ENCODE measurements at places on chromosomes 6 and 20.

DNA sequence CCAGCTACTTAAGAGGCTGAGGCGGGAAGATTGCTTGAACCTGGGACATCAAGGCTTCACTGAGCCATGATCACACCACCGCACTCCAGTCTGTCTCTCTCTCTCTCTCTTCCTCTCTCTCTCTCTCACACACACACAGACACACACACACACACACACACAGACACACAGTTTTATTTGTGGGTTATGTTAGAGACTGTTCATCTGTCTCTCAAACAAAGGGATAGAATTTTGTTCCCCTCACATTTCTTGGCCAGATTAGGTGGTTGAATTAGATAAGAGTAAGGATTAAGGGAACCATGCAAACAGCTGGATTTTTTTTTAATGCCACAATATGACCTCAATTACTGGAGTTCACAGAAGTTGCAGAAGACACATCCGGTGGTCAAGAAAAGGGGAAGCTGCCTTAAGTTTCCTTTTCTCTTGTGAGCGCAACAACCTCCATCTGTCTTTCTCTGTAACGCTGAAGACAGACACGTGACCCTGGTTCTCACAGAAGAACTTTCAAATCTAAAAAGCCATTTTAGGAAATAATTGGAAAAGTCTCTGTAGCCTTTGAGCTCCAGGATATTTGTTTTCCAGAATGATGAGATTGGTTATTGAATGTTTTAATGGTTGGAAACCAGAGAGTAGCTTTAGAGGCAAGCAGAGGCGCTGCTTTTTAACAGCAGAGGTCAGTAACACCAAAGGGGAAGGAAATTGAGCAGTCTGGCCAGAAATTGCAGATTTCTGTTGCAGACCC, 32.9 kb upstream of the LGSN start:
- no peak for DNase-seq

- no peak for DNase-seq
Observed at GRCh38 chr6:158061709-158062461, 80.2 kb downstream of the SYNJ2 start.

DNA sequence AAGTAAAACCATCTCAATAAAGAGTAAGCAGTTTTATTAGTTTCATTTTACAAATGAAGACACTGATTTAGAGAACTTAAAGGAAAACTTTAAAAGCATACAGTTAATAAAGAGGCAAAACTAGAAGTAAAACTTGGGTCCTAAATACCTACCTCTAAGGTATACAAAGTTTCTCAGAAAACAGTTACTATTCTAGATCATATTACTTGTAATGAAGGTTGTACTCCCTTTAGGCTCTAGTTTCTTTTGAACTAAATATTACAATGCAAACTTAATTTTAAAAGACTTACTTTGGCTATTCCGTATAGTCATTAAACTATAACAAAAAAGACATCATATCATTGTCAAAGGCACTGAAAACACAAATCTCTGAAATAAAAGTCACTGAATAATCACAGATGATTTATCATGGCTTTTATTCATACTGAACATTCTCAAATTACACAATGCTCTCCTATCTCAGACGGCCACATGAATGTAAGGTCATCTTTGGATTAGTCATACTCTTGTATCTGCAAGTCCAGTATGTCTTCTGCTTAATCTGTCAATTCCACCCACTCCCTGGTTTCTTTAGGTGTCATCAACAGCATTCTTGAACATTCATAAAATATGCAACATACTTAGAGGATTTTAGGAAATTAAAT, 361.6 kb upstream of the RUNX2 start:
- DNase-seq: no peak

DNA sequence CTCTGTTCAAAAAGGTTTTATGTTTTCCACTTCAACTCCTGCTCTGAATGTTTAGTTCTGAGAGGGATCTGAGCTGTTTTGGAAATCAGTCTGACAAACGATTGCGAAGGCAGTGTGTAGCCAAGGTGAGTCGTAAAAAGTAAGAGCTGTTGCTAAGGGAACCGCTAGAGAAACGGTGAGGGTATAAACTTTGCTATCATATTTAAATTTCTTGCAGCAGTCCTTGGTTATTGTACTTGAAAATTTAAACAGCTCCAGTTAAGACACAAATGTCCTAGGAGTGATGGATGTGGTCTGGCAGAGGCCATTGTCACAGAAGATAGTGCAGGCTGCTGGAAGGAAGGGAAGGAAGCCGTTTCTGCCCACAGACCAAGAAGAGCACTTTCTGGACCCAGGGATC, 64.9 kb upstream of the CITED2 start:
- DNase-seq: no peak

GRCh38 chr20:22385602-22386305, 198.6 kb downstream of the FOXA2 start:
- peak; percentile 36 for DNase-seq

- DNase-seq: no peak
Observed at GRCh38 chr6:166778046-166778445, 151.0 kb upstream of the RPS6KA2 start.

- DNase-seq: no peak
Observed at GRCh38 chr20:63802469-63803240, 28.4 kb downstream of the ZBTB46 start.

- no peak for DNase-seq
Observed at GRCh38 chr20:19937651-19938420, 79.3 kb upstream of the NAA20 start.

DNA sequence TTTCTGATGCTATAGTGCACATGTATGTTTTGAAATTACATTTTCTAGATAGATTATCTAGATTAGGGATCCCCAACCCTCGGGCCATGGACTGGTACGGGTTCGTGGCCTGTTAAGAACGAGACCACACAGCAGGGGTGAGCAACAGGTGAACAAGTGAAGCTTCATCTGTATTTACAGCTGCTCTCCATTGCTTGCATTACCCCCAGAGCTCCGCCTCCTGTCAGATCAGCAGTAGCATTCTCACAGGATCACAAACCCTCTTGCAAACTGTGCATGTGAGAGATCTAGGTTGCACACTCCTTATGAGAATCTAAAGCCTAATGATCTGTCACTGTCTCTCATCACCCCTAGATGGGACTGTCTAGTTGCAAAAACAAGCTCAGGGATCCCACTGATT, 10.4 kb downstream of the CEP57L1 start:
- DNase-seq: no peak

GRCh38 chr20:5192570-5193431, 66.0 kb downstream of the CDS2 start:
- DNase-seq: no peak

GRCh38 chr20:2706688-2707352, 14.2 kb downstream of the EBF4 start:
- DNase-seq: no peak
